ENCODE measurements at places on chromosomes 2 and 18.

DNA sequence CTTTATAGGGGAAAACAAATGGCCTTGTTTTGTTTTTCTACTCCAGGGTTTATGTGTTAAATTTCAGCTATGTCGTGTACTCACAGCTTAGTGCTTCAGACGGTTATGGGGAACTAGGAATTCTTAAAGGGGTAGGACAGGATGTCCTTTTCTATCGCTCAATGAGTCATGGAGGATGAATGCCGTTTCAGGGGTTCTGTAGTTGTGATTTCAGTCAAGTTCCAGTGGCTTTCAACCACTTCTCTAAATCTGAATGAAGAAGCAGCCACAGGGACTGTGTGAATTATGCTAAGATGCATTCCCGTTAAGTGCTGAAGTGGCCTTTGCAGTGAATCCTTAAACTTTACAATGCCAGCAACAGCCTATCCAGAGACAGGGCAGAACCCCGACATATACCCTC lies 1231.7 kb upstream of the ZEB2 start:
- DNase-seq = no peak

DNA sequence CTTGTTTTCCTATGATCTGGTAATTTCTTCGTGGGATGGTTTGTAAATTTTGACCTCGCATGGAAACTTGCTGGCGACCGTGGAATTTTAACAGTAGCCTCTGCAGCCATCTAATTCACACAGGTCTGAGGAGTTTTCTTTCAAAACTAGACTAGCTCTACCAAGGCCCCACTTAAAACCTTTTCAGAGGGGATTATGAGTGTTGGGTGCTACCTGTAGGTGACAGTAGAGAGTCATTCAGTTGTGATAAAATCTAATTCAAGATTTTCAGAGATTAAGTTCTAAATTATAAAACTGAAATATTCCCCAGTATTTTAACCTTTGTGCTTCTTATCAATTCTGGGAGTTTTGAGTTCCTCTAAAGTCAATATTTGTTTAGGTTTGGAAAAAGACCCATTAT lies 31.0 kb downstream of the THSD7B start:
- no peak for DNase-seq

GRCh38 chr18:34977838-34978532 lies 63.2 kb upstream of the MAPRE2 start:
- no peak for DNase-seq

DNA sequence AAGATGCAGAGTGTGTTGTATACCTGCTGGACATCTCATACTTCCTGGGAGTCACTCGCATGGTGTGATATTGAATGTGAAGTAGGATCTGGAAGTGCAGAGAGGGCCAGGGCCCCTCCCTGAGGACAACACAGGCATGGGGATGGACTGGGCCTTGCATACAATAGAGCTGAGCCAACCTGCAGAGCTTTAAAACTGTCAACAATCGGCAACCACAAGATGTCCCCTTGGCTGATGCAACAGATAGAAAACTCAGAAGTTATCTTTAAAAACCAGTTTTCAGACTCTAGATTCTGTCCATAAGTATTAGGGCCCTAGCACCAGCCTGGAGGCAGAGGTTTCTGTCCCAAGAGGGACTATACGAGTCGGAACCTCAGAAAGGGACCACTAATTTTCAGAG lies 19.7 kb downstream of the EVA1A start:
- DNase-seq = no peak

DNA sequence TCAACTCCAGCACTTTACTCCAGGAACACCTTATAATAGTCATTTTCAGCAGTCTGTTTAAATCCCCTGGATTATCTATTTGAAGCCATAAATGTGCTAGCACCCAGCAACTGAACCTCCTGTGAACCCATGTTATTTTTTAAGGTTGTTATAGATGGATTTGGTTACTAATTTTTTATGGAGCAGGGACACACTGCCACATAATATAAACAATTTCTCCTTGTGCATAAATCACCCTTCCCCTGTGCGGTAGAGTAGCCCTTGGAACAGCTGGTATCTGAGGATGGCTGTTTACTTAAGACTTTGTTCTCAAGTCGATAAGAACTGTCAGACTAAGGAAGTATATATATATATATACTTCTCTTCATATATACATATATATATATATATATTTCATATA lies 367.4 kb downstream of the EPHA4 start:
- no peak for DNase-seq

DNA sequence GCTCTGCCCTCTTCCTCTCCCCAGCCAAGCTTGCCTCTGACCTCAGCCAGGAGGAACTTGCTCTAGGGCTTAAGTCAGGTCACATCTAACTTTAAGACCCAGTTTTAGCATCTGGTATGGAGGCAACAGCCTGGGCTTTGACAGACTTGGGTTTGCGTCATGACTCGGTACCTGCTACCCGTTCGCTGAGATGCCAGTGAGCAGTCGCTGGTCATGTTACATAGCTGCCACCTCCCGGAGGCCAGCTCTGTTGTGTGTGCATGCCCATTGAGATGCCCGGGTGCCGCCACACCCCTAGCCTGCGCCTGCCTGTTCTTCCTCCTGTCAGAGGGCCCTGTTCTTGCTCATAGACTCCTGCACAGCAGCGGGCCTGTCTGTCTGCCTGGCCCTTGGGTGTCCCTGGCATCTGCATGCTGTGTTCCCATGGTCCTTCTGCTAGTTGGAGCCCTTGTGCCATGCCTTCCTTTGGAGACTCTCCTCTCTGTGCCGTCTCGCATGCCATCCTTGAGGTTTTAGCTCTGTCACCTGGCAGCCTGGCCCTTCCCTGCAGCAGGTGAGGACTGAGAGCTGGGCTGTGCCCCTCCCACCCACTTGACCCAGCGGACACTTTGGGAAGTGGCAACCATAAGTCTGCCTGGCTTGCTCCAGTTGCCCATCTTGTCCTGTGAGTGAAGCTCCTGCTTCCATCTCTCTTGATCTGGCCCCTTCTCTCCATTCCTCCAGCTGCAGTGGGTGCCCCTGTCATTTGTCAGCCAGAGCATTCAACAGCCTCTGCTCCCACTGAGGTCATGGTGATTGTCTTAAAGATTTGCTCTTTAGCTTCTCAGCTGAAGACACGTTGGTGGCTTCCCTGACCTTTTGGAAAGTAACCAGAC lies 24.9 kb downstream of the ASAP2 start:
- DNase-seq = no peak

GRCh38 chr2:147223553-147224060 lies 621.2 kb upstream of the ACVR2A start:
- DNase-seq = no peak

GRCh38 chr2:29806461-29806860 lies 114.9 kb downstream of the ALK start:
- no peak for DNase-seq

- no peak for DNase-seq
Observed at GRCh38 chr2:239119346-239120126, 271.7 kb downstream of the TWIST2 start.

GRCh38 chr18:6222271-6222670 lies 192.4 kb downstream of the L3MBTL4 start:
- no peak for DNase-seq

DNA sequence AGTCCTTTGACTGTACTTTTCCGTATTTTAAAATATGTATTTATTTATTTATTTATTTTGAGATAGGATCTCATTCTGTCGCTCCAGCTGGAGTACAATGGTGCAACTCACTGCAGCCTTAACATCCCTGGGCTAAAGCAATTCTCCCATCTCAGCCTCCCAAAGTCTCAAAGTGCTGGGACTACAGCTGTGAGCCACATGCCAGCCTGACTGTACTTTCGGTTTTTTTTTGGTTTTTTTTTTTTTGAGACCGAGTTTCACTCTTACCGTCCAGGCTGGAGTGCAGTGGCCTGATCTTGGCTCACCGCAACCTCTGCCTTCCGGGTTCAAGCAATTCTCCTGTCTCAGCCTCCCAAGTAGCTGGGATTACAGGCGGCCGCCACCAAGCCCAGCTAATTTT lies 28.9 kb upstream of the CCNYL1 start:
- no peak for DNase-seq

DNA sequence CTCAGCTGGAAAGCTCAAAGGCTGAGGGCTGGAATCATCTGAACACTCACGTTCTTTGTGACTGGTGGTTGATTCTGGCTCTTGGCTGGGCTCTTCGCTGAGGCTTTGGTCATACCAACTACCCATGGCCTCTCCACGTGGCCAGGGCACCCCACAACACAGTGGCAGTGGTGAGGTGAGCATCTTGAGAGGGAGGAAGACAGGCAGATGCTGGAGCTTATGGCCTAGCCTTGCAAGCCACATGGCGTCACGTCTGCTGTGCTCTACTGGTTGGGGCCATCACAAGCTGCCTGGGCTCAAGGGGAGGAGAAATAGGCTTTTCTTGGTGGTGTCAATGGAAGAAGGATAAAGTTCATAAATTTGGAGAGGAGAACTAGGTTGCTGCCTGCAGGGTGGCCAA lies 19.6 kb downstream of the LPIN1 start:
- DNase-seq = no peak

DNA sequence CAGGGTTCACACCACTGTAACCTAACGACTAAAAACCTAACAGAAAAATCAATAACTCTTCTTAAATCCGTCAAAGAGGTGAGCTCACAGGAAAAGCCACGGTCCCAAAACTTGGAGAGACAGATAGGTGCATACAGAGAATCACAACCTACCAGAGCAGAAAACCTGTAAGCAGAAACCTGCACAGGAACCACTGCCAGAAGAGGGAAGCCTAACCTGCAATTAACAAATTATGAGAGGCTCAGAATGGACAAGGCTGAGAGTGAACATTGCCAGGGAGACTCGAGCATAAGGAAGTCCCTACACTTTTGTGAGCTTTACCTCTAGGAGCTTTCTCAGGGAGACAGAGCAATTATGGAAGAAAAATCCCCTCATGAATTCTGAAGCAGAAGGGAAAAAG lies 156.2 kb upstream of the NETO1 start:
- DNase-seq = no peak

- DNase-seq = no peak
Observed at GRCh38 chr2:175742367-175742766, 259.7 kb downstream of the LNPK start.

All from stimulated activated CD4-positive, alpha-beta T cell treated with anti-CD3 and anti-CD28 coated beads, TNF-alpha, amount 100 ng/mL, for 1 hour (primary cell).